Stimulated activated CD4-positive, alpha-beta T cell treated with anti-CD3 and anti-CD28 coated beads, Interleukin-1b, Interleukin-23, amount 100 ng/mL, for 1 hour (primary cell): ENCODE measurements at places on chromosomes 5 and 9.

GRCh38 chr9:78940121-78940855 is 631.5 kb upstream of the TLE4 start:
- no peak for DNase-seq

DNA sequence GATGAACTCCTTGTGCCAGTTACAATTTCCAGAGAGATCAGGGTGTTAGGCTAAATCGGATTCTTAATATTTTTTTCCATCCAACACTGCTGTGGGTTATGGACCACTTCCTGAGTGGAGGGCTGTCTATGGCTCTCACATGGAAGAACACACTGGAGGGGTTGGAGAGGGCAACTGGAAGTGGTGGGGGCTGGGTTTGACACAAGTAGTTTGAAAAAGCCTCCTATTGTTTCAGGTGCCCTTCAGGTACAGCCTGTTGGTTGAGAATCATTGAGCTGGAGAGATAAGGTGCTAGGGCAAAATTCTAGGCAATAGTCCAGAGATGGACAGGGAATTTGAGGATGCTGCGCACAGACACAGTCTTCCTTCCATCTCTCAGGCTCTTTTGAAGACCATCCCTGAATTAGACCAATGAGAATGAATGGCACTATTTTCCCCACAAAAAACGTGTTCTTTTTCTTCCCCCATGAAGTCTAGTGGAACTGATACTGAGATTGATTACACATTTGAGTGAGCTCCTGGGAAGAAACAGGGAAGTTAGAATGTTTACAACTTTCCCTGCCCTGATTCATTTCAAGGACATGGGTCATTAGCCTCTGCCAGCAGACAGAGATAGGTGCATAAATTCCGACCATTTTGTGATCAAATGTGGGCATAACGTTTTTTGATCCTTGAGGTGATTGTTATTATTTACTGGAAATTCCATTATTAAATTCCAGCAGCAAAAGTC is 87.7 kb downstream of the ACER2 start:
- DNase-seq: no peak

DNA sequence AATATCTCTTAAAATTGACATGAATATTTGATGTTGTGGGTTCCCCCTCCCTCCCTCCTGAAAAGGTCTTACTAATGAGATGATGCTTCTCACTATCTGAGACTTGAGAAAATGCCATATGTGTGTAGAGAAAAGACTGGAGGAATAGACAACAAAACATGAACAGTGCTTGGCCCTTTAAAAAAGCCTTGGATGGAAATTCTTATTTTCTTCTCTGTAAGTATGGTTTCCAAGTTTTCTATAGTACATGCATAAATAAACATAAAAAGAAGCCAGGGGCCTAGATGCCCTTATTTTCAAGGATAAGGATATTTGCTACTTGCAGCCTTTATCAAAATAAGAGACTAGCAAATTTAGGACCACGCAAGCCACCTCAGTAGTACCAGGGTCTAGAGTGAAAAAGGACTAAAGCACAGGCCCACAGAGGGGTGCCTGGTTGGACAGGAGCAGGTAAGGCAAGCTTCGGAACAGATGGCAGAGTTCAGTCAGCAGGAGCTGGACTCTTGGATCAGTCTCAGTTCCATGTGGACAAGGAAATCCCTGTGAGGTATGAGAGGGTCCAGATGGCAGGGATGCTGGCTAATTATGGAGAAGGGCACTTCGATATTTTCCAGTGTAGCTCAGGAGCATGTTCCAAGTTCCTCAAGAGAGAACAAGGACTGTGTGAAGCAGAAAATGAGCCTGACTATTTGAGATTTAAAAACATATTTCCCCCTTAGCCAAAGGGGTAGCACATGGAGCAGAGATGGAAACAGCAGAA is 4.6 kb upstream of the ANP32B start:
- no peak for DNase-seq

DNA sequence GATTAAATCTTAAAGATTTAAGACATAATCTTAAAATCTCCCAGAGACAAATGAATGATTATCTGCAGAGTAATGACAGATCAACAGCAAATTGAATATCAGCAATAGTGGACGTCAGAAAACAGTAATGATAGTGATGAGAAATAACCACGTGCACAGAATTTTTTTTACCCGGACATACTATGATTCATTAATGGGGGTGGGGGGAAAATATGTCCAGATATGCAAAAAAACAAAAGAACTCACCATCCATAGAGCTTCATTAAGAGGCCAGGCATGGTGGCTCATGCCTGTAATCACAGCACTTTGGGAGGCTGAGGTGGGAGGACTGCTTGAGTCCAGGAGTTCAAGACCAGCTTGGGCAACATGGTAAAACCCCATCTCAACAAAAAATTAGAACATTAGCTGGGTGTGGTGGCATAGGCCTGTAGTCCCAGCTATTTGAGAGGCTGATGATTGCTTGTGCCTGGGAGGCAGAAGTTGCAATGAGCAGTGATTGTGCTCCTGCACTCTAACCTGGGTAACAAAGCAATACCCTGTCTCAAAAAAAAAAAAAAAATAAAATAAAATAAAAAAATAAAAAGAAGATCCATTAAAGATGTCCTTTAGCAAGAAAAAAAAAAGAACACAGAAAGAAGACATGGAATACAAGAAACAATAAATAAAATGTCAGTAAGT is 30.9 kb upstream of the SHOC1 start:
- no peak for DNase-seq

DNA sequence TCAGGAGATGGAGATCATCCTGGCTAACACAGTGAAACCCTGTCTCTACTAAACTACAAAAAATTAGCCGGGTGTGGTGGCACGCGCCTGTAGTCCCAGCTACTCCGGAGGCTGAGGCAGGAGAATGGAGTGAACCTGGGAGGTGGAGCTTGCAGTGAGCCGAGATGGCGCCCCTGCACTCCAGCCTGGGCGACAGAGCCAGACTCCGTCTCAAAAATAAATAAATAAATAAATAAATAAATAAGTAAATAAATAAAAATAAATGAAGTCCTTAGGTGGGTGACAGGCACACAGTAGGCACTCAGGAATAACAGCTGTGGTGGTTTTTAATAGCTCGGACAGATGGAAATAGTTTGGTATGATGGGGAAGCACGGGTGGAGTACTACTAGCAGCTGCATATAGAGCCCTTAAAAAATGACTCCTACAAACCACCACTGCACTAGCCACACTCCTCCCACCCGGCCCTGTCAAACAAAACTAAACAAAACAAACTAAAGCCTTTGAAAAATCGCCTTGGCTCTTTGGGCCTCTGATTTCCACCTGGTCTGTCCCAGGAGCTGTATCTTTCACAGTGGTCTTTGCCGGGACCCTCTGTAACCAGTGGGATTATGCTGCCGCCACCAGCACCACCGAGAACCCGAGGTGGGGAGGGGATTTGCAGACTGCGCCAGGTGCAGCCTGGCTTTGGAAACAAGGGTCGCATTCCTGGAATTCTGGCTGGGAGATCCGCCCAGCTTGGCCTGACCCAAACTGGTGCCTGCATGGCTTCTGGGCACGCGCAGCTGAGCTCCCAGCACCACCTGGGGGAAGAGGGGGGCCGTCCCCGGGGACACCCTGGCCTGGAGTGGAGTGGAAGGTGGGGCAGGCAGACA is 5.1 kb upstream of the WDR5 start:
- no peak for DNase-seq

- DNase-seq: no peak
Observed at GRCh38 chr5:179777909-179778308, 15.9 kb upstream of the LTC4S start.

GRCh38 chr9:136225366-136225747 is 20.3 kb downstream of the QSOX2 start:
- DNase-seq: no peak

DNA sequence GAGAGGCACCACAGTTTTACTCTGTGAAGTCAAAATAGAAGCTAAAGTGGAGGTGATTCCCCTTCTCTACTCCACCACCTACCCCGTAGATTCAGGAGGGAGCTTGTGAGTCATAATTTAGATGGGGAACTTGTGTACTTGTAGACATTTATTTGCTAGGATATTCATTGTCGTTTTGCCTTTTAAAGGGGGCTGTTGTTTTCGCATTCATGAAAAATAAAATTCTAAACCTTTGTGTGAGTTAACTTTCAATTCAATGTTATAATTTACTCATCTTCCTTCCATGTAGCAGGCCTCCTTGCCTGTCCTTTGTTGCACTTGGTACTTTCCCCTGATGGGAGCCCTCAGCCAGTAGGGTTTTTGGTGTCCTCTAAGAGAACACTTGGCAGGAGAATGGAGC is 22.0 kb downstream of the SECISBP2 start:
- no peak for DNase-seq

DNA sequence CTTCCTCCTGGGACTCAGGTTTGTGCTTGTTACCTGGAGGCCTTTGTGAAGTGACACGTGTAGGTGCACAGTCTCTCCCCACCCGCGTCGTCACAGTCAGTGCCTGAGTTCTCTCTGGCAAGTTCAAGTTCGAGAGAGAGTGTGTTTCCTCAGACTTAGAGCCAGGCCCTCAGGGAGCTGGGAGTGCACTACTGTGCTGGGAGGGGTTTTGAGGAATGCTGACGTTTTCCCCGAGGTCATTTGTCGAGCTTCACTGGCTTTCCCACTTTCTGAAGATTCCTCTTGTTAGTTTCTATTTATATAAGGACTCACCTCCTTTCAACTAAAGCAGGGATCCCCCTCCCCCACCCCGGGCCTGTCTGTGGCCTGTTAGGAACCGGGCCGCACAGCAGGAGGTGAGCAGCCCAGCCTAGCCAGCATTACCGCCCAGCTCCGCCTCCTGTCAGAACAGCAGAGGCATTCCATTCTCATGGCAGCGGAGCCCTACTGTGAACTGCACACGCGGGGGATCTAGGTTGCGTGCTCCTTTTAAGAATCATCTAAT is 209.2 kb downstream of the DIRAS2 start:
- no peak for DNase-seq

DNA sequence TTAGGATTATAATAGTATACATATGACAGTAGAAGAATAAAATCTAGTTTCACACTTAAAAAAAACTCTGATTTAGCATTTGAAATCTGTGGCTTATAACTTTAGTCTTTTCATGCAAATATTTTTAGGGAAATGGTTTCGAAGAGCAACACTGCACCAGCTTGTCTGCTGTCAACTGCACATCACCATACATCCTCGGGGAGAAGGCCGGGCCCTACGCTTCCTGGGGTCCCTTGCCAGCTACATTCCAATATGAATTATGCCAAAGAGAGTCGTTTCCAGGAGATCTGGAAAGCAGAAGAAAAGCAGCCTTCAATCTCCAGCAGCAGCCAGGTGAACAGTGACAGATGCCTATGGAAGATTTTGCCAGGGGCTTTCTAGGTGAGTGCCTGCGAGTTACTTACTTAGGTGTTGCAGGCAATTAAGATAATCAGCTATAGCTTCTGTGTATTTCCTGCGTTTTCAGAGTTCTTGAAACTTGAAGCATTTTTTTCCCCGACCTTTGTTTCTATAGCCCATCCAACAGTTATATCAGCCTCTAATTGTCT is 166.8 kb downstream of the TRPM3 start:
- DNase-seq: no peak

- peak; percentile 77 for DNase-seq
Observed at GRCh38 chr5:173331956-173332479, 3.8 kb upstream of the STC2 start.

- DNase-seq: no peak
Observed at GRCh38 chr9:127109212-127109711, 13.2 kb downstream of the ANGPTL2 start.
